Activated CD4-positive, alpha-beta T cell treated with anti-CD3 and anti-CD28 coated beads for 36 hours (primary cell): ENCODE measurements at places on chromosomes 3 and 15. TPM values are rescaled to one million over a fixed set of nuclear protein-coding genes. Genes with fewer than 3 reads are reported as not detected.

Gene RTP4
- 2.0 TPM for total RNA-seq

Gene CIB2
- total RNA-seq = 1.2 TPM

- DNase-seq = no peak
- H3K4me3 ChIP-seq = no peak overlapping the region
- no peaks in the 10 kb centered on the region for H3K36me3 ChIP-seq
- peak overlapping the region; percentile 10 for H3K27ac ChIP-seq
- peaks cover 4% of the 10 kb centered on the region for H3K4me1 ChIP-seq
Measured at GRCh38 chr15:66883284-66883911, 181.4 kb downstream of the SMAD6 start.

DNA sequence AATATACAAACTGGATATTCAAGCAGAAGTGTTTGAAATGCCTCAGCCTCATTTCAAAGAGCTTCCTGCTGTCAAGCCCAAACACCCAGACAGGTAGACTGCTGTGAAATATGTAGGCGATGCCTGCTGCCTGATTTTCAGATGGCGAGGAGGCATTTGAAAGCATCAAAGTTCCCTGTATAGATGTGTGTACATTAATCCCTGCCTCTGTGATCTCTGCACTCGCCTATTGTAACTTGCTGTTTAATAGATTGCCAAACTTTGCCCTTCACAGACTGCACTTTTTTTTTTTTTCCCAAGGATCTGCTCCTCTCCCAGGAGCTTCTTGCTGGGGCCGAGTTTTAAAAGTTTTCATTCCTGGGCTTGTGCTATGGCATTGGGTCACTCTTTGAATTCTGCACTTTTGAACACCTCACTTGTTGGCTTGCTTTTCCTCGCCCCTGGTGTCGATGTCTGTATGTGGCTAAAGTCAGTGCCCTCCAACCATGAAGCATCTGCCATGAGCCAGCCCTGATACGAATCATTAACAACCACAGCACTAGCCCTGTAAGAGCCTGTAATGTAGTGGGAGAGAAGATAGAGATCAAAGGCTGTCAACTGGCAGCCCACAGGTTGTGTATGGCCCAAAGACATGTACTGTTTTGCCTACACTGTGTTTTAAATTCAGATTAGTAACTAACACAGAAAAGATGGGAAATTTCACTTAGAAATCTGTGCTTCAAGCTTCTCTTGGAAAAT is 287.6 kb upstream of the ICE2 start:
- no peak for DNase-seq
- no peak overlapping the region for H3K4me3 ChIP-seq
- no peaks in the 10 kb centered on the region for H3K27me3 ChIP-seq
- H3K36me3 ChIP-seq = peaks cover 1% of the 10 kb centered on the region

DNA sequence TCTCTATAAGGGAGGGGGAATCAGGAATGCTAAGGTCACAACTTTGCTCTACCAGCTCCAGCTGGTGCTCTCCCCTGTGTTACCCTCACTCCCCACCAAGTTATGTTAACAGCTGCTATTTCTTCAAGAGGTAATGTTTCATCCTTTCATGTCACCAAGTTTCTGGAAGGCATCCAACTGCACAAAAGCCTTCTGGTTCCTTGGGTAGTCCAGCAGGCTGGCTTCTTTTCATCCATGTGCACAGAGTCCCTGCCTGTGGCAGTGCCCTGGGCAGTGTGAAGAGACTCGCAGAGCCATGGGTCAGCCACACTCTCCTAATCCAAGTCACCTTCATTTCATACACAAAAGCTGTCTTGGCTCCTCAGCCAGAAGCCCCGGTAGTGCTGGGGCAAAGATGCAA is 737.5 kb upstream of the LMCD1 start:
- no peak overlapping the region for H3K4me3 ChIP-seq
- no peaks in the 10 kb centered on the region for H3K4me1 ChIP-seq
- no peaks in the 10 kb centered on the region for H3K36me3 ChIP-seq
- no peak overlapping the region for H3K27ac ChIP-seq
- DNase-seq = no peak
- H3K27me3 ChIP-seq = no peaks in the 10 kb centered on the region

DNA sequence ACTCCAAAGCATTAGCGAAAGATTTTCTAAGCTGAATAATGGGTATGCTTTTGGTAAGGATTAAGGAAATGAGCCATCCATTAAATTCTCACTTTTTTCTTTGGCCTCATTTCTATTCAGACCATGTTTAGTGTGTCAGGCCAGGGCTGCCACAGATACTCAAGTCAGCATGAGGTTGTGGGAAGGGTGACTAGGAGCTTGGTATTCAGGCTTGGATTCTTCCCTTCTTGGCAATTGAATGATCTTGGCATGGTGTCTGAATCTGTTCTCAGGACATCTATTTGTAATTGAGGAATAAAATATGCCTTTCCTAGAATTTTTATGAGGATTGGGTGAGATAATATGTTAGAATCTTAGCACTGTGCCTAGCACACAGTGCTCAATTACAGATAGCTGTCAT is 11.2 kb downstream of the CCNB2 start:
- H3K27ac ChIP-seq = no peak overlapping the region
- no peak overlapping the region for H3K4me3 ChIP-seq
- no peak for DNase-seq
- H3K27me3 ChIP-seq = no peaks in the 10 kb centered on the region

GRCh38 chr3:79161941-79162340 is 605.9 kb downstream of the ROBO1 start:
- no peaks in the 10 kb centered on the region for H3K4me1 ChIP-seq
- no peaks in the 10 kb centered on the region for H3K36me3 ChIP-seq
- no peak overlapping the region for H3K4me3 ChIP-seq
- DNase-seq = no peak

- peaks cover 2% of the 10 kb centered on the region for H3K36me3 ChIP-seq
- peaks cover 5% of the 10 kb centered on the region for H3K4me1 ChIP-seq
- no peaks in the 10 kb centered on the region for H3K27me3 ChIP-seq
Measured at GRCh38 chr3:41600616-41601015, 361.3 kb downstream of the ULK4 start.
